MV-4-11 (cell line): ENCODE measurements at places on chromosomes 1 and 21.
A peak's percentile ranks its signal among the peaks of the same experiment; 100 is the strongest.

DNA sequence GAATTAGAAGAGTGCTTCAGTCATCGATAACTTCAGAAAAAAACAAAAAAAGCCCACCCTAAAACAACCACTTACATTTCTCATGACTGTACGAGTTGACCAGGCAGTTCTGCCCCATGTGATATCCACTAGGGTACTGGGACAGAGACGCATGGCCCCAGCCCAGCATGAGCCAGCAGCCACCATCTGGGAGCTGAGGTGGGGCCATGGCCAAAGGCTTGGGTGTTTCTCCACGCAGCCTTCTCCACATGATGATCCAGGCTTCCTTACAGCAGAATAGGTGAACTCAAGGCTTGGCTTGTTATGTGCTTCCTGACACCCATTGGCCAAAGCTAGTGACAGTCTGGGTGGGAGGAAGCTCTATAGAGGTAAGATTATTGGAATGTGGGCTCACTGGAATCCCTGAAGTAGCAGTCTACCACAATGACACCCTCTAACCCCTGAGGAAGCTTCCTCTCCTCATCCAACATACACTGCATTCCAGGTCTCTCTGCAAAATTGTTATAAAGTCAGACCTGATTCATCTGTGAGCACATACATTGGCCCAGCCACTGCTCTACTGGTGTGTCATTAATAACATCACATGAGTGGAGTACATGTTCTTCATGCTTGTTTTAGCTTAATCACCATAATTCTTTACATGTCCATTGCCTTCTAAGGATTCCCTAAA, 66.3 kb upstream of the NTPCR start:
- no peak for DNase-seq

DNA sequence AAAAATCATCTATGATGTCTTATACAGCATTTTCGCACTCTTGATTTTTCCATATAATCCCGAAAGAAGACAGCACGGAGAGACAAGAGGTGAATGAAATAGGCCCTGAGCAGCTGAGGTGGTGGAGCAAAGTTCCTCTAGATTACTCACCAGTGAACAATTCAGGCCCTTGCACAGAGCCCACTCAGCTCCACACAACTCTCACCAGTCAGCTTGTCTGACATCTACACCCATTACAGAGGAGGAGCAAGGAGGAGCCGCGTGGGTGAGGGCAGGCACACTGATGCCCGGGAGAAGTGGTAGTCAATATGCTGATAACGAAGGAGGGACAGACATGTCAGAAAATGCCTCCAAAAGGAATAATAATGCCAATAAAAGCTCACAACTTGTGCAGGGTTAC, 59.9 kb downstream of the DNM3 start:
- DNase-seq: no peak

- no peak for DNase-seq
These were observed 362.6 kb upstream of the C1orf87 start for GRCh38 chr1:60436186-60436585.

DNA sequence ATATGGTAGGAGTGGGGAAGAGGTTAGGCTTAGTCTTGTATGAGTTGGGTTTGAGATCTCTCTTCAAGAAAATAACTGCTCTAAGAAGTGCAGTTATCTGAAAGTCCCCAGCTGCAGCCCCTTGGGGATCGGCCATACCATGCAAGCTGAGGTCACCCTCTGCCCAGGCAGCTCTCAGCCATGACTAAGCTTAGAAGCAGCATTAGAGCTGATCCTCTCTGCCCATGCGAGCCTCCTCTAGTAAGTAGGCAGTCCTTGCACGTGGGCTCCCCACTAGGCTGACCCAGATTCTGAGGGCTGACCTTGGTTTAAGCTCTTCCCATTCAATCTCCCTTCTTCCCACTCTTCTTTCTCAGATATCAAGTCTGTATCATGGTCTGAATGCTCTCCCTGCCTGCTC, 121.0 kb upstream of the UBE2U start:
- no peak for DNase-seq

DNA sequence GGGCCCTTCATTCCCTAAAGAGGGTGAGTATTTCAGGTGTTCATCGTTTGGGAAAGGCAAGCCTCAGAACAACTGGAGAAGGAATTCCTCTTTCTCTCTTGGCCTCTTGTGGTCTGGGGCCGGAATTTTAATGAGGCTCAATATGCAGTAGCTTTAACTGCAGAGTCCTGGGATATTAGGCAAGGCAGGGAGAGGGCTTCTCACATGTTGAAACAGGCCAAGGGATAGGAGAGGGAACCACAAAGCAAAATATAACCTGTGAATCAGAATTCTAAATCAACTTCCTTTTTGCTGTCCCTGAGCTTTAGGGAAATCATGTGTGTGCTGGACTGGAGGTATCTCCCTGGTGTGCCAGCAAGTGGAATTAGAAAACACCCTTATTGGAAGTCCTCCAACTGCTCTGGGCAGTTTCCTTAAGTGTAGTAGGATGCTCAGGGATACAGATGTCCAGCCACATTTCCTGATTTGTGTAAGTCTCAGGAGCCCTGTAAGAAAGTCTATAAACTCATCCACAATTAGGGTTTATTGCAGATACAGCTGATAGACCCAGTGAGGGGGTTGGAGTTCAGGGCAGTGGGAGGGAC, 215.8 kb upstream of the ZRANB2 start:
- DNase-seq: no peak

DNA sequence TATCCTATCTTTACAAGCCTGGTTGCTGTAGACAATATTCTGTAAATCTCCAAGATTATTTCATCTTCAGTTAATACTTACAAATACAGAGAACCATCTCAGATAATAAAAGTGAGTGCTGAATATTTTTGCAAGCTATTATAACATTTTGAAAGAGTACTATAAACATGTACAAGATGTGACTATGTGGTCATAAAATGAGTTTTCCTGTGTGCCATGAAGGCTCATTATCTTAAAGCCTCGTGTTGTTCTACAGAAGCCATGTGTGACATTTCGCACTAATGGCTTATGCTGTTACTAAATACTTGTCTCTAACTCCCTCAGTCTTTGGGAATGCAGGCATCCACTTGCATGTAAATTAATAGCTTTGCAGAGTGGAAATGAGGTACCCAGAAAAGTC, 48.3 kb downstream of the SAMSN1 start:
- DNase-seq: no peak

- no peak for DNase-seq
These were observed 125.1 kb downstream of the CYYR1 start for GRCh38 chr21:26447932-26448475.

DNA sequence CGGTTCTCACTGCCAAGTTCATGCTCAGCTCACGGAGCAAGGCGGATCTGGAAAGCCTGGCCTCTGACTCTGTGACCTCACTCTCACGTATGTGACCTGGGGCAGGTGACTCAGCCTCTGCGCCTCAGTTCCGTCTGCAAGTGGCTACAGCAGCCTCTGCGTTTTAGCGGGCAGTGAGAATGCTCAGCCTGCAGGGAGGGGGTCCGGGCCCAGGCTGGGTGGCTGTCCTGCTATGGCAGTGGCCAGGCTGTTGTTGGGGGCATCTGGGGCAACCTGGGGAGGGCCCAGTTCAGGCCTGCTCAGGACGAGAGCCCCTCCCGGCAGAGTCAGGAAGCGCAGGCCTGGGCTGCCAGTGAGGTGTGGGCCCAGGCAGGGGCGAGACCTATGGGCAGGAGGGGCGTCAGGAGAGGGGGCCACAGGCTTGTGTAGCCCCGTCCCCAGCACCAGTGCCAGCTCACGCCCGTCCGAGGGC, 27.9 kb downstream of the ARHGEF16 start:
- no peak for DNase-seq

DNA sequence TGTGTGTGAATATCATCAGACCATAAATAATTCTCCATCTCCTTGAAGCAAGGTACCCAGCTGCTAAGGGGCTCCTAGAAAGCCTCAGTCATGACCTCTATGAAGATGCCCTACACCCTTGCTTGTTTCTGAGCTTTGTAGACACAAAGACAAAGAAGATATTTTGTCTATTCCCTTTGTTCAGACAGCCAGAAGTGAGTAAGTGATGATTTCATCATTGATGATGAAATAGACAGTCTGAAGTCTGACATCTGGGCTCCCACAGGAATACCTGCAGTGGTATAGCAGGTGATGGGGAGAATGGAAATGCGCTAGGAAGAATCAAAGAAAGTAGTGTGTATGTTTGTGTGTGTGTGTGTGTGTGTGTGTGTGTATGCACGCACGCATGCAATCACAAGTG, 82.2 kb upstream of the DPT start:
- DNase-seq: no peak

- DNase-seq: peak; percentile 53
These were observed 8.2 kb upstream of the SLC30A1 start for GRCh38 chr1:211587123-211587522.

GRCh38 chr1:33348676-33349080, 27.8 kb upstream of the A3GALT2 start:
- DNase-seq: no peak

GRCh38 chr1:231629132-231629531, 2.5 kb downstream of the DISC1 start:
- DNase-seq: peak; percentile 50

- no peak for DNase-seq
These were observed 67.5 kb downstream of the MAP10 start for GRCh38 chr1:232872738-232873137.

DNA sequence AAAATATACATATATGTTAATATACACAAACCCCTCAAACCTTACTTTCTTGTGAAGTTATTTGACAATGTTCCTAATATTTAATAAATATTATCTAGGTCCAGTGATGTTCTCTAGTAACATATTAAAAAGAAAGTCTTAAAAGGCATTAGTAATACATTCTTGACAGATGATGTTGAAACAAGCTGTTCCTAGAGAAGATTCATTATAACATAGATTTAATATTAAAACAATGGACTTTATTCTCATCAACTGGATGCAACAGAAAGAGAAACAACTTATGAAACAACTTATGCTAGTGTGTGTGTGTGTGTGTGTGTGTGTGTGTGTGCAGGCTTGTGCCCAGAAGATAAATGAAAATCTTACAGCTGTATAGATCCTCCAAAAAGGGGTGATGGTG, 68.5 kb upstream of the PLXNA2 start:
- DNase-seq: no peak

GRCh38 chr1:30522031-30523004, 201.1 kb downstream of the MATN1 start:
- DNase-seq: no peak

DNA sequence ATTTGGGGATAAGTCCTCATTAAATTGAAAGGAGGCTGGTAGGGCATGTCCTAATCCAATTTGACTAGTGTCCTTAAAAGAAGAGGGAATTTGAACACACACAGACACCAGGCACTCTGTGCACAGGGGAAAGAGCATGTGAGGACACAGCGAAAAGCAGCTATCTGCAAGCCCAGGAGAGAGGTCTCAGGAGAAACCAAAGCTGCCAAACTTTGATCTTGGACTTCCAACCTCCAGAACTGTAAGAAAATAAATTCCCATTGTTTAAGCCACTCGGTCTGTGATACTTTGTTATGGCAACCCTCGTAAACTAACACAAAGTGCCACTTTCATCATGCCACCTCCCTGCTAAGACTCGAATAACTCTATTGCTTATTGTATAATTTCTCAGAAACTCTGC, 13.8 kb downstream of the PLA2G4A start:
- no peak for DNase-seq

GRCh38 chr1:152946248-152946647, 758 bp upstream of the SPRR5 start:
- DNase-seq: no peak

- peak; percentile 90 for DNase-seq
These were observed at the start of gene TXNDC12 for GRCh38 chr1:52055066-52055865. TXNDC12 (minus strand) TSS chr1:52055191; CDS start chr1:52055096, 95 bp downstream.

GRCh38 chr1:53254011-53254640, 15.8 kb upstream of the MAGOH start:
- DNase-seq: no peak

DNA sequence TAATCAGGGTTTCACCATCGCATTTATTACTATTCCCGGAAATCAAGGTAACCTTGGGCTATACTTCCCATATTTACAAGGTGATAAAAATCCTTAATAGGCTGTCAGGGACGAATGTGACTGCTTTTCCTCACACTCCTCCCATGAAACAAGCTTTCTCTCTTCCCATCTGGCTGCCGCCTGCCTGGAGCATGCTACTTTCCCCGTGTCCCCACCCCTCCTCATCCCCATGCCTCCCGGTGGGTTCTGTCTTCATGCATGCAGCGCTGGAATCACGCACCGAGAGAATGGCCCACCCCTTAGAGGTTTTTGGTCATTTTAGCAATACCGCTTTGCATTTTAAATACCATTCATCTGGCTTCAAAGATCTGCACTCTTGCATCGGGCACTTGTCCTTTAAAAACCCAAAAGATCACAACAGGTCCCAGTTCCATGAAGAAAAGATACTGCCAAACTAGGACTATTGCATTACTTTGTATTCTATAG, 339.1 kb downstream of the NTNG1 start:
- no peak for DNase-seq

DNA sequence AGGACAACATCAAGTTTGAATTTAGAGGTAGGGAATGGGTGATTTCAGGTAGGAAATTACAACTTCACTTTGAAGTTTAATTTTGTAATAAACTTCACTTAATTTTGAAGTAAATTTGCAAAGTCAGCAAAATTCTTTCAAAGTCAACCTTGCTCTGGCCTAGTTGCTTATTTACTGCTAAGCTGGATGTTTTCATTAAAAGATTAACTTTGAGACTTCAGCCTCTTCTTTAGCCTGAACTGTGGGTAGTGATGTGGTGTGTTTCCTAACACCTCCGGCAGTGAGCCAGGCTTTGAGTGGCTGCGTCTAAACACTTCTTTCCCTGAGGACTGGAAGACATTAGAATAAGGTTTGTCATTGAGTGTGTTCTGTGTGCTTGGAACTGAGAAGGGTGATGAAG, at the start of gene HAO2:
Gene HAO2, plus strand, starts transcription at position 232 of the 400 bp plus-strand sequence. CDS start 12,301 bp downstream, outside the sequence.
- DNase-seq: no peak

DNA sequence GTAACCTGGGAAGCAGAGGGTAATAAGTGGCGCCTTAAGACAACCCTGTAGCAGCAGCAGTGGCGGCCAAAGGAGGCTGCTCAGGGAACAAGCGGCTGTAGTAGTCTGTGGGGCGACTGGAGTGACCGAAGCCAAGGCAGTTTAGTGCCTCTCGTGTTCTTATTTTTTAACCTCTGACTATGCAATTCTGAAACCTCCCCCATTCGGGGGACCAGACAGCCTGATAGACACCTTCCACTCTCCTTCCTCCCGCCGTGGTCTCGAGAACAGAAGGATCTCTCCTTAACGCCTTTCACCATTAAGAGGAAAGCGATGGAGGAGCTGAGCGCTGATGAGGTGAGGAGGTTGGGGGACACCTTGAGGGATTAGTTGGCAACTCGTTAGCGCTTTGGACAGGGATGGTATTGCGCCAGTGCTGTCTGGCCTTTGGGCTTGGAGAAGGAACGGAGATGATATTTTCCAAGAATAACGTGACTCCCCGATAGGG, 644 bp downstream of the UBE4B start:
- DNase-seq: no peak

- no peak for DNase-seq
These were observed 77.6 kb downstream of the RGL1 start for GRCh38 chr1:183882335-183883167.
